Right atrium auricular region (tissue), 2 donors: ENCODE measurements at places on chromosomes 3 and 15. TPM values are rescaled to one million over a fixed set of nuclear protein-coding genes. Genes with fewer than 3 reads are reported as not detected.

- no peak for DNase-seq
- H3K27me3 ChIP-seq, result no peaks in the 10 kb centered on the region
- H3K27ac ChIP-seq, result no peak overlapping the region
- H3K4me1 ChIP-seq, result peaks cover 61% of the 10 kb centered on the region
These were observed 95.3 kb downstream of the AKAP13 start for GRCh38 chr15:85475711-85476110.

DNA sequence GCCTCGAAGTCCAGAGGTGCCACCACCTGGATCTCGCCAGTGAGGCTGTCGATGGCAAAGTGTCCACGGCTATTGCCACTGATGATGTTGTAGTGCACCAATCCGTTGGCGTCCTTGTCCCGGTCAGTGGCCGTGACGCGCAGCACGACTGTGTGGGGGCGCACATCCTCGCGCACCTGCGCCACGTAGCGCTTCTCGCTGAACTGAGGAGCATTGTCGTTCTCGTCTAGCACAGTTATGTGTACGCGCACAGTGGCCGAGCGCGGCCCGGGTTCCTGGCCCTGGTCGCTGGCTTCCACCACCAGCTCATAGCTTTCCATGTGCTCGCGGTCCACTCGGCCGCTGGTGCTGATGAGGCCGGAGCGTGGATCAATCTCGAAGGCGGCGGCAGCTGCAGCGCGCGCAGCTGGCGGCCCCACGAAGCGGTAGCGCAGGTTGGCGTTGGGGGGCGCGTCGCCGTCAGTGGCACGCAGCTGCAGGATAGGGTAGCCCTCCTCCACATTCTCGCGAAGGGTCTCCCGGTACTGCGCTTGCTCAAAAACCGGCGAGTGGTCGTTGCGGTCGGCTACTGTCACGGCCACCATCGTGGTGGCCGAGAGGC lies 1.8 kb downstream of the CELSR3 start:
- H3K27me3 ChIP-seq, result no peaks in the 10 kb centered on the region
- H3K27ac ChIP-seq, result no peak overlapping the region
- H3K4me1 ChIP-seq, result no peaks in the 10 kb centered on the region
- no peaks in the 10 kb centered on the region for H3K36me3 ChIP-seq

DNA sequence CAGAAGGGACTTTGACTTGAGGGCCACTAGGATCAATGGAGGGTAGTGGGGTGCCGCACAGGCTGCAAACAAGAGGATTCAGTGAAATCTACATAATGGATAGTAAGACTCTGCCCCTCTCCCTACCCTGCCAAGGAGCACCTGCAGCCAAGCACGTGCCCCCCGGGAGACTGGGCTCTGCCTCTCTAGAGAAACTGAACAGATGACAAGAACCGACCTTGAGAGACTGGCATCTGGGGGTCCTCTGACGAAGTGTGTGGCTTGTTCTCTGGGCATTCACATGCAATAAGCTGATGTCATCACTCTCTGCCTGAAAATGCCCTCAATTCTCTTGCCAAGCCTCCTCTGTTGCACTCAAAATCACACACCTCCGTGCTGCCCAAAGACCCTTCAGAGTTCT lies 132.3 kb downstream of the FAM43A start:
- no peak overlapping the region for H3K27ac ChIP-seq
- no peak for DNase-seq
- H3K27me3 ChIP-seq, result no peaks in the 10 kb centered on the region

DNA sequence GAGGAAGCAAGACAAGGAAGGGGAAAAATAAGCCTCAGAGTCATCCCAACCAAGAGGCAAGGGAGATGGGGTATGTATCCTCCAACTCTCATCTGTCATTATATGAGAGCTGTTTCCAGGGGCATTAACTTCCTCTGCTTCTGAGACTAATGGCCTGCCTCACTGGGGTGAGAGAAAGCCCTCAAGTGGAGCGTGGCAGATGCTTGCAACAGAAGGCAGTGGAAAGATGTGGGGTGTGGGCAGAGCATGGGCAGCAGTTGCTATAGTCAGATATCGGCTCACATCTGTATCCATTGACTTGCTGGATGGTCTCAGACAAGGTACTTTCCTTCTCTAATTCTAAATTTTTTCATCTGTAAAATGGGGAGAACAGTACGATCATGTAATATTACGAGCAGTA lies 81.7 kb upstream of the PLCL2 start:
- DNase-seq, result no peak
- peaks cover 20% of the 10 kb centered on the region for H3K4me1 ChIP-seq
- H3K27ac ChIP-seq, result no peak overlapping the region
- no peaks in the 10 kb centered on the region for H3K27me3 ChIP-seq

- H3K36me3 ChIP-seq, result peaks cover 58% of the 10 kb centered on the region
- H3K27me3 ChIP-seq, result no peaks in the 10 kb centered on the region
- no peak overlapping the region for H3K27ac ChIP-seq
These were observed 7.0 kb downstream of the SLC25A38 start for GRCh38 chr3:39390181-39390580.

DNA sequence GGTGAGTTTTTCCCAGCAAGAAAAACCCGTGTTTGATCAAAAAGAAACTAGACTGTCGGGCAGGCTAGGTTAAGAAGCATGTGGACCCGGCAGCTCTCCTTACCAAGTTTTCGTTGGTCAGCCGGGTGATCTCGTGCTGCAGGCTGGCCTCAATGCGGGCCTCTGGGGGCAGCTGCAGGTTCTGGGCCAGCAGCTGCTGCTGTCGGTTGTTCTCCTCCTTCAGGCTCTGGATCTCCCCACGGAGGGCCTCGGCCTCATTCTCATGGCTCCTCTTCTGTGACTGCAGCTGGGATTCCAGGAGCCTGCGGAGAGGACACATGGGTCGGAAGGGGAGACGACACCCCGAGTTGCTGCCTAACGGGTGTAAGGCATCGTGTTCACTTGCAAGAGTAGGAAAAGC lies 44.5 kb upstream of the MYO5C start:
- peaks cover 20% of the 10 kb centered on the region for H3K4me1 ChIP-seq
- no peak for DNase-seq
- H3K36me3 ChIP-seq, result peaks cover 6% of the 10 kb centered on the region
- H3K4me3 ChIP-seq, result no peak overlapping the region

- H3K27ac ChIP-seq, result no peak overlapping the region
- peaks cover 3% of the 10 kb centered on the region for H3K4me1 ChIP-seq
- no peaks in the 10 kb centered on the region for H3K36me3 ChIP-seq
- no peaks in the 10 kb centered on the region for H3K27me3 ChIP-seq
- DNase-seq, result no peak
These were observed 108.3 kb downstream of the P3H2 start for GRCh38 chr3:190012314-190012782.

- H3K27ac ChIP-seq, result no peak overlapping the region
- H3K36me3 ChIP-seq, result no peaks in the 10 kb centered on the region
- no peak overlapping the region for H3K4me3 ChIP-seq
- no peaks in the 10 kb centered on the region for H3K27me3 ChIP-seq
- H3K4me1 ChIP-seq, result no peaks in the 10 kb centered on the region
- DNase-seq, result no peak
These were observed 783.3 kb downstream of the ZPLD1 start for GRCh38 chr3:103218146-103218545.

GRCh38 chr3:158084651-158085050 lies 21.6 kb downstream of the SHOX2 start:
- no peaks in the 10 kb centered on the region for H3K4me1 ChIP-seq
- H3K27me3 ChIP-seq, result no peaks in the 10 kb centered on the region

GRCh38 chr3:128504533-128504915 lies 11.5 kb upstream of the GATA2 start:
- DNase-seq, result no peak
- no peaks in the 10 kb centered on the region for H3K27me3 ChIP-seq
- H3K4me1 ChIP-seq, result no peaks in the 10 kb centered on the region
- H3K27ac ChIP-seq, result no peak overlapping the region
- no peaks in the 10 kb centered on the region for H3K36me3 ChIP-seq

GRCh38 chr3:182028081-182028480 lies 316.4 kb downstream of the SOX2 start:
- no peak overlapping the region for H3K27ac ChIP-seq
- no peak for DNase-seq
- H3K4me3 ChIP-seq, result no peak overlapping the region
- H3K36me3 ChIP-seq, result no peaks in the 10 kb centered on the region

The IL17RE gene
- 0.89 TPM for total RNA-seq

The PLAAT1 gene
- 11.2 TPM for total RNA-seq

The STX19 gene
- not detected for total RNA-seq

The XXYLT1 gene
- 4.6 TPM for total RNA-seq

The KIF15 gene
- 0.63 TPM for total RNA-seq
